ENCODE measurements at places on chromosomes 16 and 17.

GRCh38 chr17:75864448-75864871 is 9.3 kb upstream of the WBP2 start:
- DNase-seq: no peak

DNA sequence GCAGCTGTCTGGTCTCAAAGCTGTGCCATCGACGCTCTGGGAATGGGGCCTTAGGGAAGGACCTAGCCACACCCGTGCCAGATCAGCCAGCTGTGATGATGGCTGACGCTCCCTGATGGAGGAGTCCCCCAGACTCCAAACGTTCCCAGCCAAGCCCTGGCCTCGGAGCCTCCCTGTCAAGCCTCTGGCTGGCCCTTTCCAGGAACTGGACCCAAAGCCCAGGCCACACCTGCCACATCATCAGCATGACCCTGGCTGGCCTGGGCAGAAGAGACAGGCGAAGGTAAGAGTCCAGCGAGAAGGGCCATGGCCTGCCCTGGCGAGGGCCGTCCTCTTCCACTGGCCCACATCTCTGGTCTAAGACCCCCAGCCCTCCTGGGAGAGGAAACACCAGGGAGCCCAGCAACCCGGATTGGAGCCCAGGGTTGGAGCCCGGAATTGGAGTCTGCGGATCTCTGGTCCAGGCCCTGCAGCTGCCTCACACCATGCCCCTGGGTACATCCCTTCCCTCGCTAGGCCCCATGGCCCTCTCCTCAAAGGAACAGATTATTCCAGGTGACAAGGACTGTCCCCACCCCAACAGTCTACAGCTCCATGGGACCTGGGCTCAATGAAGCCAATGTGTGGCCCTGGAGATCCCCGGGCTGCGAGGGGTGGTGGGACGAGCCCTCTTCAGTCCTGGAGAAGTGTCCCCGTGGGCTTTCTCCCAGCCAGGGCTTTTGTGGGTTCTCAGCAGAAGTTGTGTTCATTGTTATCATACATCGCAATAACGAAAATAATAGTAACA is 105.1 kb upstream of the TNRC6C start:
- no peak for DNase-seq

GRCh38 chr16:19437280-19437679 is 19.6 kb downstream of the TMC5 start:
- DNase-seq: no peak

DNA sequence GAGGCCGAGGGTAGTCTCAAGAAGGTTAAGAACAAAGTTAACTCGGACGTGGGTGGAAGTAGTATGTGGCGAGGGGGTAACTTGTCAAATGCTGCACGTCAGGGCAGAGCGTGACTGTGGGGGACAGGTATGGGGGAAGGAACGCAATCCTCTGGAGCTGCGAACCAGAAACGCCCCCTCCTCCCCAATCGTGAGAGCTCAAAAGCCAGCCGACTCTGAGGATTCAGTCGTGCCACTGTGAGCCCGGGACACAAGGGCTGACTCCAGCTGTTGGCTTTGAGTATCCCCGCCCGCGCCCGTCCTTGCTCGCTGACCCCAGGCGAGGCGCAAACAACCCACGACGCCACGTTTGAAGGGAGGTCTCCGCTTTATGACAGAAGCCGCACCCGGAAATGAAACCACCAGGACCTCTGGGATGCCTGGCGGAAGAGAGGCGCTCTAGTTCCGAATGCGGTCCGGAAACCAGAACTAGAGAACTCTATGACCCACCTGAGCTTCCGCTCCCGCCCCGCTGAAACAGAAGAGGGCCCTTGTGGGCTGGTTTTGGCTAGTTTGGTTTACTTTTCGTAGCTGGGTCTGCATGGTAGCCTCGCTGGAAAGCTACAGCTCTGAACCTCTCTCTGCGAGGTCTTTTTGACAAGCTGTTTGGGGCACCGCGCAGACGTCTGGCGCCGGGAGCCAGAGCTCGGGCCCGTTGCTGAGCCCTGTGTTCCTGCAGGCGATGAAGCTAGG is at the start of gene PEX12:
Gene PEX12 (minus strand): TSS at position 375 of the 732 bp plus-strand sequence. CDS start 550 bp downstream, outside the sequence.
- peak; percentile 77 for DNase-seq

DNA sequence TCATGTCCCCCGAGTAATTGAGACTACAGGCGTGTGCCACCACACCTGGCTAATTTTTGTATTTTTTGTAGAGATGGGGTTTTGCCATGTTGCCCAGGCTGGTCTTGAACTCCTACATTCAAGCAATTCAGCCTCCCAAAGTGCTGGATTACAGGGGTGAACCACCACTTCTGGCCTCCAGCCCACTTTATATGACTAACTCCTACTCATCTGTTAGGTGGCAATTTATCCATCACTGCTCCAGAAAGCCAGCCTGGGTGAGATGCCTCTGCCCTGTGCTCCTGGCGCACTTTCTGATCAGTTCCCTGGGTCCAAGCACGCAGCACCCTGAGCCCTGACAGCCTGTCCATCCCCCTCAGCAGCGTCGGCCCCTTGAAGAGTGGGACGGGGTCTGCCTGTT is 29.4 kb downstream of the ADAM11 start:
- DNase-seq: no peak

GRCh38 chr17:74768763-74769114 is 7.4 kb downstream of the NAT9 start:
- no peak for DNase-seq

DNA sequence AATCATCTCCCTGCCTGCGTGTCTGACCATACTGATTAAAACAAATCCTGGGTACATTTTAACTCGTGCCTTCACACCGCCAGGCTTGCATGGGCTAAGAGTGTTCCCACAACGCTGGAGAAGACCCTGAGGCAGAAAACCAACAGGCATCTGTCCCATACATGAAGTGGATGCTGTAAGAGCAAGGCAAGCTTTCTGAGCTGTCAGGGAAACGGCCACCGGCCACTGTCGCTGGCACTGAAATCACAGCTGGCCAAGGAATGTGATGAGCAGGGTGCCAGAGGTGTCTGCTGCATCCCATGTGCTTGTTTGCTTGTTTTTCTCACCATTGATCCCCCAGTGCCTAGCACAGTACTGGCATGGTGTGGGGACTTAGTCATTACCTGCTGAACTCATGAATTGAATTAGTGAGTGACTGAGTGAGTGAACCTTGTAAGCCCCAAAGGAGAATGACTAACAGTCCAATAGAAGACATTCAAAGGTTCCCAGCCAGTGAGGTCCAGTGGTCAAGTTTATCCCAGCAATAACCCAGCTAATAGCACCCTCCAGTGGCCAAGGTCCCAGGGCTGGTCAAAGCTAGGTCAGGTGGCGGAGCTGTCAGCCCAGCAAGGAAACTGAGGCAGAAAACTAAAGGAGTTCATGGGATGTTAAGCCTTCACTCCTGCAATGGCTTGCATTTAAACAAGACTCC is 92.7 kb upstream of the CDH5 start:
- no peak for DNase-seq

- DNase-seq: no peak
Observed at GRCh38 chr17:42361781-42362186, 26.5 kb downstream of the STAT3 start.

DNA sequence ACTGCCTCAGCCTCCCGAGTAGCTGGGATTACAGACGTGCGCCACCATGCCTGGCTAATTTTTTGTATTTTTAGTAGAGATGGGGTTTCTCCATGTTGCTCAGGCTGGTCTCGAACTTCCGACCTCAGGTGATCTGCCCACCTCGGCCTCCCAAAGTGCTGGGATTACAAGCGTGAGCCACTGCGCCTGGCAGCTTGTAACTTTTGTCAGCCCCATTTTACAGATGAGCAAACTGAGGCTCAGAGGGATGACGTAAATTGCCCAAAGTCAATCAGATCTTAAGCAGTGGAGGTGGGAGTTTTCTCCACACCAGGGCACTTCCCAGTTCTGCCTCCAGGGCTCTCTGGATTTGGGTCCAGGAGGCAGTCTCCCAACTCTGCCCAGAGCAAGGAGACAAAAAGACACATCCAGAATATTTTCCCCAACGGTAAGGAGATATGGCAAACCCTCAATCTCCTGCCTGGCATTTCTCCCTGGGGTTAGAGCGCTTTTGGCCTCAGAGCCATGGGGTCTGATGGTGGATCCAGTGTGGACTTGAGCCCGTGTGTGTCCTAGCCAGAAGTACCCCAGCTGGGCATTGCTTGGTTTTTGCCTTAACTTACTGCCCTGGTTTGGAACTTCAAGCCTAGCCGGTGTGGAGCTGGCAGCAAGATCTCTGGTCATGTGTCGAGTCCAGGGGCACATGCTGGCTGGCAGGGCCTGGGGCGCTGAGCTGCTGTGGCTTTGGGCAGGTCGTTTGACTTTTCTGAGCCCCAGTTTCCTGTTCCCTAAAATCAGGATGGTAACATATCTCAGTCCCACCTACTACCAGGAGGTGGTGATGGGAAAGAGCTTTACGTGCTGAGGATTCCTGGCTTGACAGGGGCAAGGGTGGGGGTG is 3.4 kb downstream of the ADAM11 start:
- DNase-seq: no peak

DNA sequence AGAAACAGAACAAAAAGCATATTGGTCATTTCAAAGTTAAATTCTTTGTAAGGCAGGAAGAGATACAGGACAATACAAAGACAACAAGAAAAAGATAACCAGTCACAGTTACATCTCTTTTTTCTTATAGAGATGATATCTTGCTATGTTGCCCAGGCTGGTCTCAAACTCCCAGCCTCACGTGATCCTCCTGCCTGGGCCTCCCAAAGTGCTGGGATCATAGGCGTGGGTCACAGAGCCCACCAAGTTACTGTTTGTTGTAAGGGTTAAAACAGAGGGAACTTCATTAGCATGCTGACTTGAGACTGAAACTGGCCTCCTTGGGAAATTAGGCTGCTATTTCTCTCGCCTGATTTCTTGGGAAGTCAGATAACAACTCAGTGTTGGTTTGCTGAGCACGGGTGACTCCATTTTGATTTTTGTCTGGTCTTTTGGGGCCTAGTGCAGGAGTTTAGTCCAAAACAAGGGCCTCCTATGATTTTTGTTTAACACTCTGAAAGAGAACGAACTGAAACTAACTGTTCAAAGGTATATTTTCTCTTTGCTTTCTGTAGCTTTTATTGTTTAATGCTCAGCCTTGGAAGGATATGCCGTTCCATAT is 31.5 kb upstream of the SEC14L1 start:
- DNase-seq: no peak

- peak; percentile 48 for DNase-seq
Observed at GRCh38 chr16:2858245-2859025, 465 bp upstream of the PRSS22 start.

DNA sequence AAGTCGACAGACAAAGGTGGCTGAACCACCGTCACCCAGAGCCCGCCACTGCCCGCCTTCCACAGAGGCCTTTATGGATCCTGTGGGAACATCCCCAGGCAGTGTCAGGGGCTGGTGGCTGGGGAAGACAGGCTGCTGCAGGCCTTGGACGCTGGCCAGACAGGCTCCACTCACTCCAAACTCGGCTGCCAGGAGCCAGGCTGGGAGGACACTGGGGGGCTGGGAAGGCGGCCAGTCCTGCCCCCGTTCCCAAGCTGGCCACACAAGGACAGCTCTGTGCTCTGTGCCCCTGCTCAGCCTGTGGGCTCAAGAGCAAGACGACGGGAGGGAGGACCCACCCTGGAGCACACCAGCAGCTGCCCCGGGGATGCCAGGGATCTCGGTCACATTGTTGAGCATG is 7.6 kb upstream of the LCAT start:
- no peak for DNase-seq

GRCh38 chr16:19705843-19706242 is 12.2 kb downstream of the KNOP1 start:
- no peak for DNase-seq

DNA sequence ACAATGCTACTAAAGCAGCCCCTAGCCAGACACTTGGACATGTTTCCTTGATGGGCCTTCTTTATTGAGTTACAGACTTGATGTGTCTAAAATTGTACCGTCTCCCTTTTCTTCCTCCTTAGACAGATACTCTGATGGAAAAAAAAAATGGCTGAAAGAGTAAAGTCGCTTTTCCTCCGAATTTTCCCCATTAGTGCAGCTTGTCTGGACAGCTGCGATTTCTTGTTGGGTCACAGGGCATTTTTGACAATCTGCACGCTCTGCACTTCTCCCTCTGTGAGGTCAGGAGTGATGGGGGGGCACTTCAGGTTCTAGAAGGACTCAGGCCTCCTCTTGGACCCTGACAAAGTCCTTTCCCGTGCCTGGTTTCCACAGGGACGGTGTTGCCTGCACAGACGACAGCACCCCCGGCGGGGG is 968 bp upstream of the PRKAR1A start:
- no peak for DNase-seq

- no peak for DNase-seq
Observed at GRCh38 chr16:965036-965395, 5.8 kb downstream of the LMF1 start.

DNA sequence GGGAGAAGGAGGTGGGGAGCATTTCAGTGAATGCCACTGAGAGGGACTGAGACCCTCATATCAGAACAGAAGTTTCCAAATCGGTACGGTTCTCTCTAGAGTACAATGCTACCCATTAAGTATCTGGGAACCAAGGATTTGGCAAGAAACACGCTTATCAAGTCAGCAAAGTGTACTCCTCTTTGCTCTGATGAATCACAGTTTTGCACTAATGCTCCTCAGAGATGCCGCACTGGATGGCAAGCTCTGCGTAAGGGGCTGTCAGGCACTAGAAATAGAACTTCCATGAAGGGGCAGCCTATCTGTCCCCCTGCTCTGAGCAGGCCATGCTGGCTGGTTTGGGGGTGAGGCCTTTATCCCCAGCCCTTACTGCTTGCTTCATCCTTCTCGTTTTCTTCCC is 4.8 kb upstream of the ABCC12 start:
- no peak for DNase-seq

DNA sequence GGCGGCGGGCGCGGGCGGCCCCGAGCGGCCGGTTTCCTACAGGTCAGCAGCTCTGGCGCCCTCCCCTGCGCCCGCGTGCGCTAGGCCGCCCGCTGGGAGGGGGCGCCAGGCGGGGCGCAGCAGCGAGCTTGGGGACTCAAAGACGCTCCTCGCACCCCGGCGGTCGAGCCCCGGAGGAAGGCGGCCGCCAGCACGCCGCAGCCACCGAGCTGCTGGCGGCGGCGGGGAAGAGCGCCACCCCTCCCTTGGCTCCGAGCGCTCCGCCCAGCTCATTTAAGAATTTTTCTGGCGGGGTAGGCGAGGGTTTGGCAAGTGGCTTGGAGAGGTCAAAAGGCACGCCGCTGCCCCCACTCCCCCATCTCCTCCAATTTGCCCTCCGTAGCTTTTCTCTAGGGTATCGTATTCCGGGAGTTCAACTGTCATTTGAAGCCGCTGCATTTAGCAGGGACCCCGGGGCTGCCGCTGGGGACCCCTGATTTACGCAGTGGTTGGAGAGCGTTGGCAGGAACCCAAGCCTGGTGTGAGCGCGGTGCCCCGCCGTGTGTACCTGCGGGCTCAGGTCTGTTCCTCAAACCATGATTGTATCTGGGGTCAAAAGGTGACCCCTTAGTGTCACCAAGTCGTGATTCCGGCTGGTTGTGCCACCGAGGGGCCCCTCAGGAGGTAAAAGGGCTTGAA is 59.5 kb upstream of the GSE1 start:
- peak; percentile 42 for DNase-seq

- DNase-seq: peak; percentile 11
Observed at GRCh38 chr17:10698096-10698818, 863 bp downstream of the ADPRM start.

DNA sequence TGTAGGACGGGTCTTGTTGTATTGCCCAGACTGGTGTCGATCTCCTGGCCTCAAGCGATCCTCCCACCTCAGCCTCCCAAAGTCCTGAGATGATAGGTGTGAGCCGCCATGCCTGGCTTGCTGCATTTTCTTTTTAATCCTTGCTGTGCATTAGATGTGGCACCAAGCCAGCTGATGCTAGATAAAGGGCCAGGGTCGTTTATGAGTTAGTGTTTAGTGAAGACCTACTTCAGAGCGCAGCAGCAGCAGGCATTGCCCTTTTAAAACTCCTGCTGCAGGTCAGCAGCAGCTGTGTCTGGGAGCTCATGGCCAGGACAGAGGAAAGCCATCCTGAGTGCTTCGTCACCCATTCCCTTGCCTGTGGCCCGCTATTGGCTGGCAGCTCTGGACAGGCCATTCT is 237.3 kb downstream of the CCDC182 start:
- no peak for DNase-seq
